ENCODE measurements at places on chromosomes 6 and 20.
A peak's percentile ranks its signal among the peaks of the same experiment; 100 is the strongest.

- DNase-seq = peak; percentile 79
Observed at GRCh38 chr6:34236443-34237315, at the start of gene HMGA1. HMGA1 (plus strand) TSS chr6:34236873; CDS start chr6:34240781, 3,908 bp downstream.

- DNase-seq = no peak
Observed at GRCh38 chr6:145813285-145814034, 1.1 kb downstream of the FBXO30 start.

DNA sequence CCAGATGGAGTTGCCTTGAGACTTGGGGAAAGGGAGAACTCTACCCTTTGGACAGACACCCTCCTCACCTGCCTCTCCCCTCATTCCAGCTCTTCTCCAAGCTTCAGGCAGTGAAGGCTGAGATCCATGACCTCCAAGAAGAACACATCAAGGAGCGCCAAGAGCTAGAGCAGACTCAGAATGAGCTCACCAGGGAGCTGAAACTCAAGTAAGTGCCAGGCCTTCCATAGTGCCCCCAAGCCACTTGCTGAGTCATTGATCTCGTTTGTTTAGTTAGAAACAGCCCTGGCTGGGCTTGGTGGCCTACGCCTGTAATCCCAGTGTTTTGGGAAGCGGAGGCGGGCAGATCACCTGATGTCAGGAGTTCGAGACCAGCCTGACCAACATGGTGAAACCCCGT, 39.2 kb downstream of the KIF3B start:
- no peak for DNase-seq

- DNase-seq = no peak
Observed at GRCh38 chr6:40606981-40607380, 19.8 kb upstream of the LRFN2 start.

DNA sequence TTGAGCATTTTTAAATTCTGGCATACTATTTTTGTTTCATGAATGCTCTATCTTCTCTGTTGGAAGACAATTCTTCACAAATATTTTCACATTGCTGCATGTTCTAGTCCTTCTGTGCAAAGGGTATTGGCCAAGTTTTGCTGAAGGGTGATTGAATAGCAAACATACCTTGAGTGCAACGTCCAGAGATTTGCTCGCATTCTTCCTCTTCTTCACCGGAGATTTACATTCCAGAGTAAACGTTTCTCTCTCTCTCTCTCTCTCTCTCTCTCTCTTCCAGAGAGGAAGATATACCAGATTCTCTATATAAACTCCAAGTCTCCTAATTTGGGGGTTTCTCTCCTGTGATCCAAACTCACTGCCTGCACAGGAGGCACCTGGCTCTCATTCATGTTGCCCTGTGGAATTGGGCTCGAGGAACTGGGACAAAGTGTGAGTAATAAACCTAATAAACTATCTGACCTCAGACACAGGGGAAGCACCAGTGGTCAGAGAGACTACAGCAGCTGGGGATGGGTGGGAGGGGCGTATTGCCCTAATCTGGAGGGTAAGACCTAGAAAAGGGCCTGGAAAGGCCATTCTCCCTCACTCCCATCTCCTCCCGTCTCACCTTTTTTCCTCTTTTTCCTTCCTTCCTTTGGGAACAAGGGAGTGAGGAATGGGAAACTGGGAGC, 1.1 kb upstream of the TREML1 start:
- no peak for DNase-seq

GRCh38 chr20:59043698-59044097, 1.1 kb upstream of the PRELID3B start:
- no peak for DNase-seq

- no peak for DNase-seq
Observed at GRCh38 chr6:90293319-90293953, 3.2 kb downstream of the BACH2 start.

DNA sequence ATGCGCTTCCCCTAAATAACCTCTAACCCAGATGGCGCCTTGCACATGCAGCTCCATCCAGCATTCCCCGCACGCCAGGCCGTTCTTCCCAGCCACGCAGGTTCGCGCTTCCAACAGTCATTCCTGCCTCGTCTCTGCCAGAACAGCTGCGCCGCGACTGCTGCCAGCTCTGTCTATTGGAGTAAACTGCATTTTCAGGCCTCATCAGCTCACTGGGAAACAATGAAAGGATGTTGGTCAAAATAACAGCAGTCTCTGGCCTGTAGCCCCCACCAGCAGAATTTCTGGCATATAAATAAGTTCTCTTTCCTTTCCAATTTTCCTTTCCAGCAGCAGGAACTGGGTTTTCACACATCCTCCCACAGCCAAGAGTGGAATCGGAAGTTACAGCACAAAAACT, 14.6 kb downstream of the NRSN1 start:
- DNase-seq = no peak

GRCh38 chr20:64212755-64213154, 42.8 kb upstream of the PCMTD2 start:
- DNase-seq = no peak

DNA sequence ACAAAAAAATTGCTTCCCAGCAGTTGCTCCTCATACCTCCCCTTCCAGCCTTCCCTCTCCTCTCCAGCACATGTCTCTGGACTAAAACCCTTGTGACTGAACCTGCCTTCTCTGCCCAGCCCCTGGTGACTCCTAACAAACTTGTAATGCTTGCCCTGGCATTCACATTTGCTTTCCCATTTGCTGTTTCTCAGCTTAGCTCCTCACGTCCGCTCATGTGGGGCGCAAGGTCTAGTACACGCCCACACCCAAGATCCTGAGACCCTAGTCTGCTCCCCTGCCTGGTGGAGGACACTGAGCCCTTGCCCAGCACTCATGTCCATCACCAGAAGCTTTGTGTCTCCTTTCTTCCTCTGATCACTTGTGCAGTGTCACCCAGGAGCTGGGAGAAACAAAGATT, 18.3 kb upstream of the RBPJL start:
- no peak for DNase-seq

- no peak for DNase-seq
Observed at GRCh38 chr6:1605004-1605892, 4.5 kb upstream of the FOXC1 start.

DNA sequence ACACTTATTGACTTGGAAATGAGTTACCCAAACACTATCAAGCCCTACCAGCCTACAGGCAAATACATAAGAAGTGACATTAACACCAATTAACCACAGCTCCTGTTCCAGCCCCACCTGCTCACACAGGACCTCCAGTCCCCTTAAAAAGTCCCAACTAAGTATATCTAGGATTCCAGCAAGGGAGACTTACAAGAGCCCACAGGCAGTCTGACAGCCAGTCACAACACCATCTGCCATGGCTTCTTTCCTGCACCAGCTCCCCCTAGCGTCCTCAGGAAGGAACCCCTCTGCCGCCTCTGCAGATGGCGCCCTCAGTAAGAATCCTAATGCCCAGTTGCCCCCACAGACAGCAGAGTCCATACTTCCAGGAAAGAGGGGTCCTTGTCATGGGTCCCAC, 122.1 kb downstream of the HIVEP2 start:
- DNase-seq = no peak

DNA sequence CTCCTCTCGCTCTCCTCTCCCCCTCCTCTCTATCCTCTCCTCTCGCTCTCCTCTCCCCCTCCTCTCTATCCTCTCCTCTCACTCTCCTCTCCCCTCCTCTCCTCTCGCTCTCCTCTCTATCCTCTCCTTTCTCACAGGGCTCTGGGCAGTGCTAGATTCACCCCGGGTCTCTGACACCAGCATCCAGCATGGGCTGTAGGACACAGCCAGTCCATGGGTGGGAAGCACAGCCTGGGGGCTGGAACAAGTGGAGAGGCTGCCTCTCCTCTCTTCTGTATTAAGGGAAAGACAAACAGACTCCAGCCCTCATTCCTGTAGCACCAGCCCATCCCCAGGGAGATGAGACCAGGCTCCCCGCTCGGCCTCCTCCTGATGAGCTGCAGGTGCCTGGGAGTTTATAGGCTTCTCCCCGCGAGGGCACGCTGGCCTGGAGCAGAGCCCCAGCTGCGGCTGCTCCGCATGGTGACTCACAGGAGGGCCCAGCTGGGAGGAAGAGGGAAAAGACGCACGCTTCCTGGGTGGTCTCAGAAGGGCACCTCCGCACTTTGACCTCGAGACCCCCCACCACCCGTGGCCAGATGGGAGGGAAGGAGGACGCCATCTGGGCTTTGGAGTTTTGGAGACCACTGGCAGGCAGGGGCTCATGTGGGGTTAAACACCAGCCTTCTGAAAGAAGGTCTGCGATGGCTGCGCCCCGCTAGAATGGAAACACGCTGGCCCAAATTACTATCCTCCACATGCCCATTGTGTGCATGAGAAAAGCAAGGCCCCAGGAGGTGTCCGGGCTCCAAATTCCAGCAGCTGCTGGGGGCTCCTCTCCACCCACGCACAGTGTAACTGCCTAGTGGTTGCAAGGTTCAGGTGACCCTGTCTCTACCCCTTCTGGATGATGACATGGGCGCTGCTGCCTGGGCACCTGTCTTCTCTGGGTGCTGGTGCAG, 68.0 kb downstream of the BMP7 start:
- DNase-seq = no peak

- DNase-seq = no peak
Observed at GRCh38 chr6:142187209-142187608, 40.1 kb downstream of the VTA1 start.

DNA sequence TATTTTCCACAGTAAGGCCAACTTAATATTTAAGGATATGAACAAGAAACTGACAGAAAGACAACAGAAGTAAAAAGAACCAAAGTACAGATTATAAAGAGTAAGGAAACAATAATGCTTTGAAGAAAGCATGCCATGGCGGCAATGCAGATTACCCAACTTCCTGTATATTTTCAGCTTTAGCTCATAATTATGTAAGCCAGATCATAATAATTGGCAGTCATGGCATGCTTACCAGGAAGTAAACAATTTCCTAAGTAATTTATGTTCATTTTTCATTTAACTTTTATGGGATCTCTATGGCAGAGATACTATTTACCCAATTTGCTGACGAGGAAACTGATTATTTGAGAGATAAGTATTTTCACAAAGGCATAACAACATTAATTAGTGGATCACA, 988.7 kb downstream of the HACE1 start:
- no peak for DNase-seq

DNA sequence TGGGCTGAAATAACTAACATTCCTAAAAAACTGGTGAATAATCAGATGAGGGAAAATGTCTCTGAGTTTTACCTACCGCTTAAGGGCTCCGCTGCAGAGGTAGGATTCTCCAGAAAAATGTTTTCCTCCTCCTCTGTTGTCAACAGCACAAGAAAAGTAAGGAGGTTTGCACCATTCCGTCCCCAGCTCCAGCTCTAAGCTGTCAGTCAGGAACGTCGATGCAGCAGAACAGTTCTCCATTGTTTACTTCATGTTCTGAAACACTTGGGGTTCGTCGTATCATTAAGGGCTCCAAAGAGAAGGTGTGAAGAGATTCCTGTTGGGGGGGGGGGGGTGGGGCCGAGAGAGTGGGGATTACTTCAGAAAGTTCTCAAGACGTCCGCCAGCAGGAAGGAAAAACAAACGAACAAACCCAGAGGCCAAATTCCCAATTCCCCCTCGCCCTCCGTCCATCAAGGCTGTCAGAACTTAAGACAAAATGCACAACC, 734 bp downstream of the MMS22L start:
- DNase-seq = no peak

DNA sequence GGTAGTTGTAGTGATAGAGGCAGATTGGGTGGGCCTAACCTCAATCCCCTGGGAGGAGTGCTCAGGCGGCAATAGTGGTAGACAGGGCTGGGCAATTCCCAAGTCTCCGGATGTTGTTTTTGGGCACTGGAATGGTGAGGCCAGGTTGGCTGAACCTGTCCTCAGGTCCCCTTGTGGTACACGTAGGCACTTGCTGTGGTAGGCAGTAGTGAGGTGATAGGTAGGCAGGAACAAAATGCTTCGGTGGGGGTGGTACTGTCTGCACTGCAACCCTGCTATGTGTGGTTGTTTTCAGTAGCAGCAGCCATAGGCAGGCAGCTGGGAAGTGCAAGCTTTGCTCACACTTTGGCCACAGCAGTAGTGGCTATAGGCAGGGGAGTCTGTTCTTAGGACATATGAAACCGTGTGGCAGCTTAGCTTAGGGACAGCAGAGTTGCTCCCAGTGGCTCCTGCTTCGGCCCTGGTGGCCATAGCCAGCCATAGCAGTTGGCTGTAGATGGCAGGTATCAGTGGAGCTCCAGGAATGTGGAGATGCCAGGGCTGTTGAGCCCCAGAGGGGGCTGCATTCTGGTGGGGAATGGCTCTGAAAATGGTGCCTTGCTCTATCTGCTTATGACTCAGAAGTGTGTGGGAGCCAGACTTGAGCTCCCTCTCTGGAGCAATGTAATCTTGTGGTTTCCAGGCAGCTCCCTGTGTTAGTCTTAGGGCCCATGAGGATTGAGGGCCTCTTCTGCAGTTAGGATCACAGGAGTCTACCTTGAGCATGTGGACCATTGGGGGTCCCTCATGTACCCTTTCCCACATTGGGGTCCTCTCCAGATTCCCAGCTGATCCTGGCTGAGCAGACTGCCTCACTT, 241.8 kb upstream of the BMP2 start:
- DNase-seq = no peak

DNA sequence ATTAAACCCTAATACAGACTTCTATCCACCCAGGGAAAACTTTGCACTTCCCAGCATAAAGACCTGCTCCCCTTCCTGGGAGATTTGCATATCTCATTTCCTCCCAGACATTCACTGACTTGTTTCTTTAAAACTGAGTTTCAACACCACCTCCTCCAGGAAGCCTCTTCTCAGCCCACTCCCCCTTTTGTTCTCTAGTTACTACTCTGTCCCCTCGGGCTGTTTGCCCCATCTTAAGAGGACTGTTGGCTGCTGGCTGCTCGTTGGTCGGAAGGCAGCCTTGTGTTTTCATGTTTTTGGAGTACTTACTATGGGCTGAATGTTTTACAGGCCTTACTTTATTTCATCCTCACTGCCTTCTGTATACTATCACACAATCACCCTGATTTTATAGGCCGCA, 6.6 kb downstream of the ARHGAP40 start:
- DNase-seq = no peak

DNA sequence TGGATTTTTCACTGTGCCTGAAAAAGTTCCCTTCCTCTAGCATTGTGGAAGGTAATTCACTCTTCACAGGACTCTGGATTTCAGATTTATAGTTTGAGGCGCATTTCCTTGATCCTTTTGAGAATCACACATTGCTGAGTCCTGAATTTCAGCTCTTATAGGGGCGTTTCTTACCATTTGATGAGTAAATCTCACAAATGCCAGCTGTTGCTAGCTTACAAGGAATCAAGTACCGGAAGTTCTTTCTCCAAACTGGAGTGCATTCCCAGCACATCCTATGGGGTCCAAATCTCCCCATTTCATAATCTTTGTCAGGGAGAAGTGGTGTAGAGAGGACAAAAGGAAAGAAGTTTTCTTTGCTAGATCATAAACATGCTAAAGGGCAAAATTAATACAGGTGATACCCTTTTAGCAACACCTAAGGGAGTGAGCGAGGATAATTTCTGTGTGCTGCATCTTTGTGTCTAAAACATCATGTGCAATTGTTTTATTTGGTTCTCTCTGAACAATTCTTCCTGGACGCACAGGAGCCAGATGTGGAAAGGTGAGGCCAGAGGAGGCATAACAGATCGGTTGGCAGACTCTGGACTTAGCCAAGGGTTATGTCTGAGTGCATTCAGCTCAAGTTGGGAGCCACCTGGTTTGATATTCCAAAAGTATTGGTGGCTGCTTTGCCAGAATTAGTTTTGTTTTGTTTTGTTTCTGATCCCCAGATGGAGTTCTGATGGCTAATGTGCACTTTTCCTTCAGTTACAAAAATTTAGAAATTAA, 37.4 kb upstream of the EYA2 start:
- DNase-seq = no peak

GRCh38 chr6:37489697-37490336, 9.9 kb downstream of the CCDC167 start:
- DNase-seq = no peak

- DNase-seq = no peak
Observed at GRCh38 chr20:36344517-36345132, 38.5 kb downstream of the DLGAP4 start.
